ENCODE measurements at places on chromosomes 1 and 21.

DNA sequence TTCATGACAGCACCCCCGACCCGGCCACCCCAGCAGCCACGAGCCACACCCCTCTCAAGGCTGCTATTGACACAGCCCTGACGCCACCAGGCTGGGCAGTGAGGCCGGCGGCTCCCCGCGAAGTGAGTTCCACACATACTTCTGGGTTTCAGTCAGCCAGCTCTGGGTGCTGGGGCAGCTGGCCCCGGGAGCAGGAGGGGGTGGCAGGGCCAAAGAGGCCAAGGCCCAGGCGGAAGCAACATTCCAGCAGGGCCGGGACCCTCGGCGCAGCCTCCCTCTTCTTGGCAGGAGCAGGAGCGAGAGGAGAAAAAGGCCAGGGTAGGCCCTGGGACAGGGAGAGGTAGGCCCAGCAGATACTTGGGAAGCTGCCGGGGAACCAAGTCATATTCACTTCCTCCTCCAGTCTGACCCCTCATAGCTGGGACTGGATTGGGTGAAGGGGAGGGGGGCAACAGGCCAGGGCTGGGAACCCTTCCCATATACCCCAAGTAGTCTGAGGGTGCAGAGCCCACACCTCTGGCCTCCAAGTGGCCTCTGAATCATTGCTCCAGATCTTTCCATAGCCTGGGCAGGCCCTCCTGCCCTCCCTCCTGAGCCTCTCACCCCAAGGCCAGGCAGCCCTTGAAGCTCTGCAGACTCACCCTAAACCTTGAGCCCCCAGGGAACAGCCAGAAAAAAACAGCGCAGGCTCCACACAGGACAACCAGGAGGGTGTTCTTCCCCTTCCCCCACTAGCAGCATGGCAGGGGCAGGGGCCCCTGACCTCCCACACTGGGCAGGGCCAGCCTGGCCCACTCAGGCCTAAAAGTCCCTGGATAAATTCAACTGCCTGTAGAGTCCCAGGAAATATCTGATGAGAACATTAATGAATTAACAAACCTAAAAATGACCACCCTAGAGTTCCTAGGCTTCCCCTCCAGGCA is 5.7 kb downstream of the HSPG2 start:
- no peak for DNase-seq

GRCh38 chr1:244854865-244855578 is 9.3 kb downstream of the HNRNPU start:
- DNase-seq, result no peak

DNA sequence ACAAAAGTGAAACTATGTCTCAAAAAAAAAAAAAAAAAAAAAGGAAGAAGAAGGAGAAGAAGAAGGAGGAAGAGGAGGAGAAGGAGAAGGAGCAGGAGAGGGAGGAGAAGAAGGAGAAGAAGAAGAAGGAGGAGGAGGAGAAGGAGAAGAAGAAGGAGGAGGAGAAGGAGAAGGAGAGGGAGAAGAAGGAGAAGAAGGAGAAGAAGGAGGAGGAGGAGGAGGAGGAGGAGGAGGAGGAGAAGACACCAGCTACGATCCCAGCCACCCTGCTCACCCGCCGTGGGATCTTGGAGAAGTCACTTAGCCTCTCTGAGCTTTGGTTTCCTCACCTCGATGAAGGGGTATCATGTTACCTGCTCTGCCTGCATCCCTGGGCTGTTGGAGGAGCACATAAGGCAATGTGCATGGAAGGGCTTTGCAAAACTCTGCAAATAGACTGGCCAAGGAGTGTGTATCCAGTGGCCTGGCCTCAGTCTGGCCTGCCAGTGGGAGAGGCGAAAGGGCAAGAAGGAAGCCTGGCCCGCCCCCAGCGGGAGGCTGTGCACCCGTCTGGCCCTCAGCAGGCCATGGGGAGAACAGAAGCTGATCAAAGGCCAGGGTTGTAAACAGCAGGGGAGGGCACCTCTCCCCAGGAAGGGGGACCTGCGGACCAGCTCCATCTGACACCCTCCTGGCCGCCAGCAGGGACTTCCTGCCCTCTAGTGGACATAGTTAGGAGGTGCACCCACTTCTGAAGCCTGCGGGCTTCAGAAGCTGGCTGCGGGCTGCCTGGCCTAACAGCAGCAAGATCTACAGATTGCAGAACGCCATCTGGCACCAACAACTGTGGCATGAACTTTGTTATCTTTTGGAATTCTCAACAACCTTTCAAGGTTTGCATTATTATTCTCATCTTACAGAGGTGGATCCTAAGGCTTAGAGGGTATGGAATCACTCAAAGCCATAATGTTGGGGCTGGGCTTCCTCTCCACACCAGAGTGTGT is 19.2 kb upstream of the CDK18 start:
- DNase-seq, result no peak

DNA sequence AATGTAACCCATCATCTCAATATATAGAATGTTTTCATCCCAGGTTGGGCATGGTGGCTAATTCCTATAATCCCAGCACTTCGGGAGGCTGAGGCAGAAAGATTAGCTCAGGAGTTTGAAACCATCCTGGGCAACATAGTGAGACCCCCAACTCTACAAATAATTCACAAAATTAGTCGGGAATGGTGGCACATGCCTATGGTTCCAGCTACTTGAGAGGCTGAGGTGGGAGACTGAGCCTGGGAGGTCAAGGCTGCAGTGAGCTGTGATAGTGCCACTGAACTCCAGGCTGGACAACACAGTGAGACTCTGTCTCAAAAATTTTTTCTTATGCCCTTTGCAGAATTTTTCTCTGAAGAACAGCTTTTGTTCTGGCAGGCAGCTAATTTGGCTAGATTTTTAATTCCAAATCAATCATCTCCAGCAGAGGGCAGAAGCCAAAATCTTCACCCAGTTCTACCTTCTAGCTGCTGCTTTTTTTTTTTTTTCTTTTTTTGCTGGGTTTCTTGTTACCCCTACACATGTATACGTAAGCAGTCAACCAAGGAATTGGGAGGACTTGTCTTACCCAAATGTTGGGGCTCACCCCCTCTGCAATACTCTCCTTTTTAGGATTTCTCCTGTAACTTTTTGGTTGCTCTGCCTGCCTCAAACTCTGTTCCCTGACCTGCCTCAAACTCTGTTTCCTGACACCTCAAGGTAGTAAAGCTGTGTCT is 2.7 kb upstream of the RAD54L start:
- DNase-seq, result no peak

GRCh38 chr1:205571747-205572146 is 60.1 kb downstream of the ELK4 start:
- no peak for DNase-seq

Measured in LNCaP clone FGC (cell line).